ENCODE measurements at places on chromosomes 5 and 9.
A peak's percentile ranks its signal among the peaks of the same experiment; 100 is the strongest.

DNA sequence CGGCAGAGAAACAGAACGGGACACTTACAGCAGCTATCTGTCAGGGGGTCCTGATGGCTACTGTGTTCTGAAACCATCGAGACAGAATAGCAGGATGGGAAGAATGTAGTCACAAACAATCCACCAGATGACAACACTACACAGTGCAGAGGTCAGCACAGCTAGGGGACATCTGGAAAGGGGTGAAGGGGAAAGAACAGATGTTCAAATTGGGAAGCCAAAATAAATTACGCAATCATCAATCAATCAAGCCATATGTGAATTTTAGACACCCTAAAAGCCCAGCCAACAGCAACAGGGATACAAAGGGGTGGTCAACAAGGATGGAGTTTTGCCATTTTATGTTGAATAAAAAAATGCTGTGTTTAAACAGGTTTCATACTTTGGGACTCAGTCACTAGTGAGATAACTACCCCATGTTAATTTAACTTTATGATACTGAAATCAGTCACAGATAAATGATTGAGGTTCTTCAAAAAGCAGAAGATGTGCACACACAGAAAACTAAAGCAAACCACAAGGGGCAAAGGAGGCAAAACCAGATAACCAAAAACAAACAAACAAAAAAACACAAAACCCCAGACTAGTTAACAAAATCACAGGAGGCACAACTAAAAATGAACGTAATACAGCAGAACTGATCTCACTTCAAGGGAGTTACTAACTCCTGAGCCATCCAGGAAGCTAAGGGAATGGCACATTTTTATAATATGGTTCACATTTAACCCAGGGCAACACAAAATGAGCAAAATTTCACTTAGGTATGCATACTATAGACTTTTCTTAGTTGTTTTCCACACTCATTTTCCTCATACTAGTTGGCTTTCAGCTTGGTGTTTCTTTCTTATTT, 65.9 kb downstream of the HABP4 start:
- DNase-seq, result no peak

- DNase-seq, result peak; percentile 18
Observed at GRCh38 chr9:117247266-117247665, 167.6 kb downstream of the ASTN2 start.

- no peak for DNase-seq
Observed at GRCh38 chr9:95188459-95188858, 129.1 kb downstream of the FANCC start.

GRCh38 chr5:145407300-145408047, 427.7 kb downstream of the PRELID2 start:
- DNase-seq, result no peak

DNA sequence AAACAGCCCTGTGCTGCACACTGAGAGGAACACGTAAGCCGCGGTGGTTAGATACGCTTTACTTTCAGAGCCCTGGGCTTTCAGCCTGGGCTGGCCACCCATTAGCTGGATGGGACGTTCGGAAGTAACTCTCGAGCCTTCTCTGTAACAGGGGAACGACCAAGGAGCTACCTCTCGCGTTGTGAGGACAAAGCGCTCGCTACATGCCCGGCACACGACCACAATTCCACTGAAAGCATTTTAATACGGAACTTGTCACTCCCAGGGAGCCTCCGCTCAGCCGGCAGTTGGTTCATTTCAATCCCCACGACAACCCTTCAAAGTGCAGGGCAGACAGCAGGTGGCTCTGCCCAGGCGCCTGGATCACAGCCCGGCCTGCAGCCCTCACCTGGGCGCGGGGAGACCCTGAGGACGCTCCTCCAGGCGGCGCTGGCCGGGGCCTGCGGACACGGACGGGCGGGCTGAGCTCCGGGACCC, 368 bp downstream of the SURF1 start:
- DNase-seq, result no peak

GRCh38 chr9:122005597-122005996, 87.5 kb downstream of the TTLL11 start:
- peak; percentile 27 for DNase-seq

DNA sequence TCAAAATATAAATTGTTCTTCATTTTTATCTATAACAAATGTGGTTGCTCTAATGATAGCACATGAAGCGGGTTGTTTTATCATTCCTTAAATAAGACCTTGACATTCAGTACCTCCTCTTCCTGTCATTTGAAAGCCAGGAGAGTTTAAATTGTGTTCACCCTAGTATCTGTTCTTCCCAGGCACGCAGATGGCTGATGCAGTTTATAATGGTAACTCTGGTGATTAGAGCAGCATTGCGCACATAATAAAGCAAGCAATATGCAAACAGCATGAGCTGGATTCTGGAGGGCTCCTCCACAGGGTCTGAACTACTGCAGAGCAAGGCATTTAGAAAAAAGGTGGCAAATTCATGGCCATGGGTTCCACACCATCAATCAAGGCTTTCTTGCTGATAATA, 307.8 kb downstream of the ENC1 start:
- no peak for DNase-seq

DNA sequence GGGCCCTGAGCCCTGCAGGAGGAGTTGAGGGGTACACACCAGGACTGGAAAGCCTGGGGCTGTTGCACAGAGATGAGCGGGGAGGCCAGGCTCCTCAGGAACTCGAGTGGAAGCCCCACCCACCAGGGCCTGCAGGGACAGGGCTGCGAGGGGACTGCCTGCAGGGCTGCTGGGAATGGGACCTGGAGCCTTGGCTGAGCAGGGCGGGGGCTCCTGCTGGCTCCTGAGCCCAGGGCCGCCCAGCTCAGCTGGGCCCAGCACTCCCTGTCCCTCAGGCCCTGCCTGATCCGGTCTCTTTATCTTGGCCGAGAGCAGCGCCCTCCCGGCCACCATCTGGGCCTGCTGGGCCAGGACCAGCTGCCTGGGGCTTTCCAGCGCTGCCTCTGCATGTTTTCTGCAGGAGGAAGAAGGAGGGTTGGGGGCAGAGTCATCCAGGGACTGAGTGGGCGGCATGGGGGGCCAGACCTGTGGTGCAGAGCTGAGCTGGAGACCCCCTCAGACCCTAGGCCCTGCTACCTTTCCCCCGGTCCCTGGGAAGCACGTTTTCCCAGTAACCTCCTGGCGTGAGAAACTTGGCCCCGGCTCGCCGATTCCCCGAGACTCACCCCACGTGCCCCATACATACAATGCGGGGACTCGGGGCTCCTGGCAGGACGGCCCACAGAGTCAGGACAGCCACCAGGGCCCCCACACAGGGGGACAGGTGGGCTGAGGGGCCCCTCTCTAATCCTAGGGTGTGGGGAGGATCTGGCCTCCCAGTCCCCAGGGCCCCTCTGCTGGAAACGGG, 9.4 kb downstream of the LCN12 start:
- DNase-seq, result no peak

- peak; percentile 52 for DNase-seq
Observed at GRCh38 chr5:134138416-134139376, 24.2 kb downstream of the TCF7 start.

GRCh38 chr5:167945542-167946384, 345.7 kb upstream of the WWC1 start:
- DNase-seq, result peak; percentile 88

GRCh38 chr9:133610845-133611244, 1.7 kb upstream of the FAM163B start:
- DNase-seq, result no peak

DNA sequence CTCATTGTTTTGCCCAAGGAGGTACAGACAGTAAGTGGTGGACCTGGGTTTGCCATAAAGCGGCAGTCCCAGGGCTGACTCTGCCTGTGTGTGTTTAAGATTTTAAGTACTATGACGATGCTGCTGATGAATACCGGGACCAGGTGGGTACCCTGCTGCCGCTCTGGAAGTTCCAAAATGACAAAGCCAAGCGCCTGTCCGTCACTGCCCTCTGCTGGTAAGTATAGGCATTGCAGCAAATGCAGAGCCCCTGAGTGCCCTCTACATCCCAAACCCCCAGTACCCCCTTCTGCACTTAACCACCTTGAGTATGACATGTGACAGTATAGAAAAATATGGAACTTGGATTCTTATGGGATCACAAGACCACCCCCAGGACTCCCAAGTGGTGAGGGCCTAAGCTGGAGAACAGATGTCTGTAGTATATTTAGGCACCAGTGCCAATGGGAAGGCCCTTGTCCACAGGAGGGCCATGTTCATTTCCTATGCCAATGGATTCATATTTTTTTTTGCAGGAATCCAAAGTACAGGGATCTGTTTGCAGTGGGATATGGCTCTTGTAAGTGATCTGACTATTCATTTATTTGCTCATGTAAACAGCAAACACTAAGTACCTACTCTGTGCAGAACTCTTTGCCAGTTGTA, 22.0 kb downstream of the ENHO start:
- peak; percentile 28 for DNase-seq

DNA sequence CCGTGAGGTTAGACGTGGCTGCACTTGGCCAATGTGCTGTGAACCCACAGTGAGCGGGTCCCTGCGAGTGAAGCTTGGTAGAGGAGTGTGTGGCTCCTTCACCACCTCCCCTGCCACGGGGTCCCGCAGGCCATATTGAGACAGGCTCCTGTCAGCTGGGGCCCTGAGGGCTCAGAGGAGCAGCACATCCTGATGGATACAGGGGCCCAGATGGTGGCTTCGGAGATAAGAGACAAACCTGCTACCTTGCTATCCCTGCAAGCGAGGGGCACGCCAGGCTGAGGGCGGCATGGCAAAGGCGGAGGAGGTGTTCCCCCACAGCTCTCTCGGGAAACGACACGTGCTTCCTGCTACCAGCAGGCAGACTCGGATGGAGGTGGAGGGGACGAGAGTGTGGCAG, 33.1 kb downstream of the SLC6A3 start:
- DNase-seq, result no peak

- DNase-seq, result no peak
Observed at GRCh38 chr9:116323571-116323970, 170.0 kb downstream of the PAPPA start.

DNA sequence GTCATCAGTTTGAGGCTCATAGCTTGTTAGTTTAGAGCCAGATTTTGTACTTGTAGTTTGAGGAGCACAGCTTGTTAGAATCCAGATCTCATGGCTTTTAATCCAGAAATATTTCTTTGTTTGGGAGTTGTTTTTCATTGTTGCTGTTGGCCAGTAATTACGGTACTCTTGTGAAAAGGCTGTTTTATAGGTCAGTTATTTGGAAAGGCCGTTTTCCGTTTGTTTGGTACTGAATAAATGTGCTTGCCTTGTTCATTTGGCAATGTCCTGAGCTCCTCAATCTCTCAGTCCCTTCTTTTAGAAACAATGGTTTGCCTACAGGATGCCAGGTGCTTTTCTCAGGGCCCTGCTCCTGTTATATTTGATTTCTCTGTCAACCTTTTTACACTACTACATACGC, 4.5 kb upstream of the MOB3B start:
- no peak for DNase-seq

All from RCC 7860 (cell line).